ENCODE measurements at places on chromosomes 5 and 9. TPM values are rescaled to one million over a fixed set of nuclear protein-coding genes. Genes with fewer than 3 reads are reported as not detected.

The TUT7 gene
- 13.8 TPM for total RNA-seq

- H3K4me1 ChIP-seq: no peaks in the 10 kb centered on the region
- no peak overlapping the region for H3K27ac ChIP-seq
- no peak for DNase-seq
- no peak overlapping the region for H3K4me3 ChIP-seq
- no peaks in the 10 kb centered on the region for H3K36me3 ChIP-seq
These were observed 10.1 kb upstream of the LHX2 start for GRCh38 chr9:124001458-124001799.

The ADAMTS6 gene
- 3.1 TPM for total RNA-seq

The DNAJC18 gene
- 5.0 TPM for total RNA-seq

DNA sequence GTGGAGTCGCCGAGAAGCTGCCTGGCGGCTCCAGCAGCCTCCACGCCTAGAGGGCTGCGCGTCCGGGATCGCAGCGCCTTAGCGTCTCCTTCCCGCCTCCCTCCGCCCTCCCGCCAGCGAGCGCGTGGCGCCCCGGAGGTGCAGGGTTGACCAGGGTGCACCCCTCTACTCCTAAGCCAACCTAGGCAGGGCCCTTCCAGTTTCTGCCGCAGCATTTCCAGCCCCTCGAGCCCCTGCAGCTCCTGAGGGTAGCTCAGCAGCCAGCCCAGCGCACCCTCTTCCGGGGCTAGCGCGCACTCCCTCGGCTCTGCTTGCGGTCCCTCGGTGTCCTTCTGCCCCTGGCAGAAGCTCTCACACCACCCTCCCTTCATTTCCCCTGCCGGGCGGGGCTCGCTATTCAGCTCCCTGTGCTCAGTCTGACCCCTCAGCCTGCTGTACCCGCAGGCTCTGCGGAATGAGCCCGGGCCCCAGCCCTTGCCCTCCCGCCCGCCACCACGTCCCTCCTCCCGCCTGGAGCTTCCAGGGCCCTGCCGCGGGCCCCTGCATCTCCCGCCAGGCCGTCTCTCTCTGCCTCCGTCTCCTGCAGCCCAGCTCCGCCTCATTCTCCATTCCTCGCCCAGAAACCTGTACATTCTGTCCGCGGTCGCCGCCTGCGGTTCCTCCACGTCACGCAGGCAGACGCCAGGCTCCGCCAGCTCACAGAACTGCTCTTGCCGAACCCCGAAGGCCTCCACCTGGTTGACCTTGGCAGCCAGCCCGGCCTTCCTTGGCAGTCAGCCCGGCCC lies 61.8 kb downstream of the SPATA31C2 start:
- no peaks in the 10 kb centered on the region for H3K4me1 ChIP-seq
- H3K27ac ChIP-seq: no peak overlapping the region
- peaks cover 5% of the 10 kb centered on the region for H3K27me3 ChIP-seq

GRCh38 chr9:95048225-95049087 lies 269.1 kb downstream of the FANCC start:
- H3K36me3 ChIP-seq: 0 out of 3 replicates have a peak, but pooled peaks cover 2% of the 10 kb centered on the region
- peak; percentile 98 for DNase-seq
- peaks cover 13% of the 10 kb centered on the region for H3K4me1 ChIP-seq
- no peaks in the 10 kb centered on the region for H3K27me3 ChIP-seq
- H3K4me3 ChIP-seq: peak overlapping the region; percentile 46
- H3K27ac ChIP-seq: peak overlapping the region; percentile 32

- H3K27ac ChIP-seq: no peak overlapping the region
- H3K27me3 ChIP-seq: no peaks in the 10 kb centered on the region
- H3K4me1 ChIP-seq: no peaks in the 10 kb centered on the region
- no peaks in the 10 kb centered on the region for H3K36me3 ChIP-seq
These were observed 491.2 kb upstream of the TLE4 start for GRCh38 chr9:79080536-79080935.

DNA sequence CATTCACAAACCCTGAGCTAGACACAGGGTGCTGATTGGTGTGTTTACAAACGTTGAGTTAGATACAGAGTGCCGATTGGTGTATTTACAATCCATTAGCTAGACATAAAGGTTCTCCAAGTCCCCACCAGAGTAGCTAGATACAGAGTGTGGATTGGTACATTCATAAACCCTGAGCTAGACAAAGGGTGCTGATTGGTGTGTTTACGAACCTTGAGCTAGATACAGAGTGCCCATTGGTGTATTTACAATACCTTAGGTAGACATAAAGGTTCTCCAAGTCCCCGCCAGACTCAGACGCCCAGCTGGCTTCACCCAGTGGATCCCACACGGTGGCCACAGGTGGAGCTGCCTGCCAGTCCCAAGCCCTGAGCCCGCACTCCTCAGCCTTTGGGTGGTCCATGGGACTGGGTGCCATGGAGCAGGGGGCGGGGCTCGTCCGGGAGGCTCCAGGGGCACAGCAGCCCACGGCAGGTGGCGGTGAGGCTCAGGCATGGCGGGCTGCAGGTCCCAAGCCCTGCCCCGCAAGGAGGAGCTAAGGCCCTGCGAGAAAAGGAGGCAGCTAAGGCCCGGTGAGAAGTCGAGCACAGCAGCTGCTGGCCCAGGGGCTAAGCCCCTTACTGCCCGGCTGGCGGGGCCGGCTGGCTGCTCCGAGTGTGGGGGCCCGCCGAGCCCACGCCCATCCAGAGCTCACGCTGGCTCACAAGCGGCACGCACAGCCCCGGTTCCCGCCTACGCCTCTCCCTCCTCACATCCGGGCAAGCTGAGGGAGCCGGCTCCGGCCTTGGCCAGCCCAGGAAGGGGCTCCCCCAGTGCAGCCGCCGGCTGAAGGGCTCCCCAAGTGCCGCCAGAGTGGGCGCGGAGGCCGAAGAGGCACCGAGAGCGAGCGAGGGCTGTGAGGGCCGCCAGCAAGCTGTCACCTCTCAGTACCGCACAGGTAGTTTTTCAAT lies 1039.2 kb upstream of the CDH9 start:
- no peak for DNase-seq
- H3K27ac ChIP-seq: no peak overlapping the region
- H3K4me1 ChIP-seq: no peaks in the 10 kb centered on the region
- no peak overlapping the region for H3K4me3 ChIP-seq
- H3K27me3 ChIP-seq: no peaks in the 10 kb centered on the region
- no peaks in the 10 kb centered on the region for H3K36me3 ChIP-seq

- no peak overlapping the region for H3K4me3 ChIP-seq
- H3K27me3 ChIP-seq: peaks cover 25% of the 10 kb centered on the region
- DNase-seq: no peak
- no peaks in the 10 kb centered on the region for H3K4me1 ChIP-seq
- no peak overlapping the region for H3K27ac ChIP-seq
These were observed 64.1 kb downstream of the SEMA4D start for GRCh38 chr9:89433826-89434225.

- H3K4me1 ChIP-seq: no peaks in the 10 kb centered on the region
- H3K4me3 ChIP-seq: no peak overlapping the region
- no peaks in the 10 kb centered on the region for H3K27me3 ChIP-seq
- H3K36me3 ChIP-seq: no peaks in the 10 kb centered on the region
- DNase-seq: no peak
- H3K27ac ChIP-seq: no peak overlapping the region
These were observed 420.8 kb downstream of the MTRR start for GRCh38 chr5:8289779-8290178.

DNA sequence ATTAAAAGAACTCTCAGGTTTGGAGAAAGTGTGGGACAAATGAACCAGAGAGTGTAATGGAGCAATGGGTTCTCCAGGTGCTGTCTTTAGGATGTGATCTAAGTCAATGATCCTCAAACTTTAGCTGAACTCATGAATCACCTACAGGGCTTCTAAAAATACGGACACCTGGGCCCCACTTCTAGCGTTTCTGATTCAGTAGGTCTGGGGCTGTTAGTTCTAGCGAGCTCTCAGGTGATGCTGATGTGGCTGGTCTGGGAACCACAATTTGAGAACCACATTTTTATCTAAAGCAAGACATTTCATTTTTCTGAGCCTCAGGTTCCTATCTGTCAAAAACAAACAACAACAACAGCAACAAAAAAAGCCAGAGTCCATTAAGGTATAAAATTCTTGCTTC lies 35.1 kb upstream of the PCA3 start:
- DNase-seq: no peak
- H3K27ac ChIP-seq: no peak overlapping the region
- H3K27me3 ChIP-seq: no peaks in the 10 kb centered on the region
- H3K36me3 ChIP-seq: no peaks in the 10 kb centered on the region

DNA sequence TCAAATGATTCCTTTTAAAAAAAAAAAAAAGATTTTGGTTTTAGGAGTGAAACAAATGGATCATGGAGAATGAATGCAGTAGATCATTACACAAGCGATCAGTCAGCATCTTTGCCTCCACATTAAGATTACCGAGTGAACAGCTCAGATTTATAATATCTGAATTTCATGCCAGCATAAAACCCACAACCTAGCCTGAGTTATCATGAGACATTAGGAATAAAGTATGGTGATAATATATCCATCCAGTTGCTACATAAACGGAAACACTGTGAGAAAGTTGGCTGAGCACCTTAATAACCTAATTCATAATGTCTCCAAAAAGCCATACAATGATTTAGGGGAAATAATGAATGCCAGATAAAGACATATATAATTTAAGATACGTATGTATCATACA lies 553.1 kb upstream of the TUSC1 start:
- no peaks in the 10 kb centered on the region for H3K36me3 ChIP-seq
- H3K4me3 ChIP-seq: no peak overlapping the region
- H3K27me3 ChIP-seq: no peaks in the 10 kb centered on the region
- H3K4me1 ChIP-seq: no peaks in the 10 kb centered on the region
- no peak for DNase-seq

The EGFLAM gene
- total RNA-seq: 0.49 TPM

DNA sequence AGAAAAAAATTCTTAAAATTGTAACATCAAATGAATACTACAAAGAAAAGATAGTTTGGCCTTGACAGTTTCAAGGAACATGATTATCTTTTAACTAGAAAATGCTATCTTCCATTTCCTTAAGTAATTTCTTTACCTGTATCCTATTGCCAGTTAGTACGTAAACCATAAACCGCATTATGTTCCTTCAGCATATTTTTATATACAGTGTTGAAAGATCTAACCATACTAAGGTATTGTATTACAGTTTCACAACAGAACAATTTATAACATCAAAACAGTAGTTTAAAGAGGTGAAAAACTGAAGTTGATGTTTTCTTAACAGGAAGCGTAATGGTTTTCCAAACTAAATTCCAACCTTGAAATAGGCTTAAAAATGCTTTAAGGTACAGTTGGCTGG lies 45.1 kb downstream of the GLRX start:
- no peak overlapping the region for H3K27ac ChIP-seq
- H3K27me3 ChIP-seq: no peaks in the 10 kb centered on the region
- DNase-seq: no peak

The GOLGA2 gene
- 91.3 TPM for total RNA-seq

- H3K36me3 ChIP-seq: peaks cover 19% of the 10 kb centered on the region
- H3K4me3 ChIP-seq: no peak overlapping the region
- H3K4me1 ChIP-seq: no peaks in the 10 kb centered on the region
- H3K27ac ChIP-seq: peak overlapping the region; percentile 8
- peak; percentile 39 for DNase-seq
These were observed 98.7 kb downstream of the RAPGEF6 start for GRCh38 chr5:131536211-131536826.

The AQP7 gene
- total RNA-seq: 0.13 TPM

- no peak for DNase-seq
- H3K27me3 ChIP-seq: no peaks in the 10 kb centered on the region
- no peaks in the 10 kb centered on the region for H3K36me3 ChIP-seq
- no peaks in the 10 kb centered on the region for H3K4me1 ChIP-seq
- no peak overlapping the region for H3K27ac ChIP-seq
These were observed 52.5 kb downstream of the SH3GL2 start for GRCh38 chr9:17631396-17631795.

The SNCAIP gene
- not detected for total RNA-seq

Data from K562 (cell line).